ENCODE measurements at places on chromosomes 3 and 15. TPM values are rescaled to one million over a fixed set of nuclear protein-coding genes. Genes with fewer than 3 reads are reported as not detected.

DNA sequence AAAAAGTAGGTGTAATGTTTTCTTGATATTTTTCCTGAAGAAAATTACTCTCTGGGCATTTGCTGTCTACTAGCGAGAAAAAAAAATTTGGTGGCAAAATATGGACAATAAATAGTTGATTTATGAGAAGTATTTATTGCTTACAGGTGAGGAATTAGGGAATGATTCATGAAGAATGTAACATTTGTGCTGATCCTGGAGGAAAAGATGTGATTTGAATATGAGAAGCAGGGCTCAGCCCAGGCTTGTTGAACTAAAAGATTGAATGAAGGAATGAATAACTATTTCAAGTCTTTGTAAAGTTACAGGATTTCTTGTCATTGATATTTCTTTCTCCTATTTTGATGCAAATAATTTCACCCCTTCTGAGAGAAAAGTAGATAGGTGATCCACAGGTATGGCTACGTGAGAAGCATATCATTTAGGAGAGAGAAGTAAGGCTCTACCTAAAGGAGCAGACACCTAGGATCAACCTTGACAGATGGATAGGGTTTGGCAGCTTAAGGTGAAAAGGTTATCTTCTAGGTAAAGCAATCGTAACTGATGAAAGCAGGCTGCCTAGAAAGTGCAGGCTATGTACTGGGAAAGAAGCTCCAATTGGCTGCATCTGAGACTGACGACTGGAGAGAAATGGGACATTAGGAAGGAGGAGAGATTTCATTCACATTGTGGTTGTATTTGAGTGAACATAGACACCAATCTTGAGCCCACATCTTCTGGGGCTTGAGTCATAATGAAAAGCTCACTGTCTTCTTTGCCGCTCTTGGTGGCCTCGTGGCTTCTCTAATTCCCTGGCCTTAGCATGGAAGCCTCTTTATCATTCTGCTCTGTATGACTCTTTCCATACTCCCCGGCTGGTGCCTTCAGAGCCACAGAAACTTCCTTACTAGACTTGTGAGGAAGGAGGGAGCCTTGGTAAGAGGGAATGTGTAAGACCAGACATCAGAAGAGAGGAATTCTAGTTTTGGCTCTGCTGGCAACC is 106.5 kb downstream of the P3H2 start:
- no peaks in the 10 kb centered on the region for H3K27me3 ChIP-seq
- DNase-seq: no peak
- H3K4me3 ChIP-seq: no peak overlapping the region
- H3K27ac ChIP-seq: no peak overlapping the region
- H3K4me1 ChIP-seq: peaks cover 12% of the 10 kb centered on the region
- H3K36me3 ChIP-seq: no peaks in the 10 kb centered on the region

The GPR176 gene
- 5.6 TPM for total RNA-seq

GRCh38 chr15:54836052-54836795 is 360.5 kb downstream of the RSL24D1 start:
- no peaks in the 10 kb centered on the region for H3K36me3 ChIP-seq
- DNase-seq: no peak
- no peaks in the 10 kb centered on the region for H3K4me1 ChIP-seq
- H3K27ac ChIP-seq: no peak overlapping the region
- H3K4me3 ChIP-seq: no peak overlapping the region

DNA sequence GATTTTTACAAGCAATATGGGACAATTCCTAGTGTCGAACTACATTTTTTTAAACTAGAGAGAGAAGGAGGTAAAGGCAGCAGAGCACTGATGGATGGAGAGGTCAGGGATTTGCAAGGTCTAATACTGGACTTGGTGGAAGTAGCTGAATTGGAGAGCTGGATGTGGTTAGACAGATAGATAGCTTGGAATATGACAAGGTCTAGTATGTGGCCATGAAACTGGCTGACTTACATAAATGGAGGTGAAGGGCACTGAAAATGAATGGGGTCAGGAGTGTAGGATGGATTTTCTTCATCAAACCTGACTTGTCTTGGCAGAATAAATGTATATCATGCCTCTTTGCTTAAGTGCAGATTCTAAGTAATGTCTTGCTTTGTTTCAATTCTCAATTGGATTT is 10.1 kb upstream of the RTP4 start:
- H3K4me3 ChIP-seq: no peak overlapping the region
- no peaks in the 10 kb centered on the region for H3K36me3 ChIP-seq
- H3K4me1 ChIP-seq: no peaks in the 10 kb centered on the region

GRCh38 chr3:142896201-142896755 is 7.4 kb upstream of the PCOLCE2 start:
- H3K4me1 ChIP-seq: no peaks in the 10 kb centered on the region
- no peaks in the 10 kb centered on the region for H3K27me3 ChIP-seq
- no peaks in the 10 kb centered on the region for H3K36me3 ChIP-seq
- H3K4me3 ChIP-seq: no peak overlapping the region
- DNase-seq: peak; percentile 80
- no peak overlapping the region for H3K27ac ChIP-seq

The TAGLN3 gene
- 1.7 TPM for total RNA-seq

The INKA1 gene
- 3.3 TPM for total RNA-seq

GRCh38 chr3:8538223-8538622 is 36.6 kb downstream of the LMCD1 start:
- H3K4me3 ChIP-seq: no peak overlapping the region
- no peaks in the 10 kb centered on the region for H3K27me3 ChIP-seq
- H3K27ac ChIP-seq: no peak overlapping the region
- peaks cover 44% of the 10 kb centered on the region for H3K36me3 ChIP-seq

- no peaks in the 10 kb centered on the region for H3K36me3 ChIP-seq
- no peak overlapping the region for H3K27ac ChIP-seq
- H3K4me1 ChIP-seq: no peaks in the 10 kb centered on the region
- H3K4me3 ChIP-seq: no peak overlapping the region
- no peak for DNase-seq
Measured at GRCh38 chr15:74403991-74404563, 29.7 kb downstream of the SEMA7A start.

The CHRNA3 gene
- 2.9 TPM for total RNA-seq

The SLC6A1 gene
- 0.42 TPM for total RNA-seq

DNA sequence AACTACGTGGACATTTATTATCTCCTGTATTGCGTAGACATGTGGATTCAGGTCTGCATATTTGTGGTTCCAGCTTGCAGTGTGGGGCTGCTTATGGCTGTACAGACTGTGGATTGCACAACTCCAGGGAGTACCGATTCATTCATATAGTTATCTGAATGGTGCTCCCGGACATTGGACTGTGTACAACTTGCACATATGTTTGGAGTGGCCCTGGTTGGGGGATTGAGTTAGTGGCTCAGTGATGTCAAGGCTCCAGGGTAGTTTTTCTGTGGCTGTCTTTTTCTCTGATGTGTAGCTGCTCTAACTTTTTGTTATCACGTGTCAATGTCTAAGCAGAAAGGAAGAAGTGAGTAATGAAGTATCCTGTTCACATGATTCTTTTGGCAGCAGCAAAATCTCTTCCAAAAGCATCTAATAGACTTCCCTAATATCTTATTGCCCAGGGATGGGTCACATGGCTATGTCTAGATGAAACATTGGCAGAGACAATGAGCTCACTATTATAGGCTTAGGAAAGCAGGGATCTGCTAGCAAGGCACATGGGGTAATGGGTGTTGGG is 15.8 kb downstream of the ST3GAL6 start:
- no peak overlapping the region for H3K4me3 ChIP-seq
- no peak for DNase-seq
- peaks cover 23% of the 10 kb centered on the region for H3K4me1 ChIP-seq

The AMT gene
- 4.1 TPM for total RNA-seq

- H3K27me3 ChIP-seq: no peaks in the 10 kb centered on the region
- H3K4me3 ChIP-seq: no peak overlapping the region
- no peaks in the 10 kb centered on the region for H3K36me3 ChIP-seq
- no peak overlapping the region for H3K27ac ChIP-seq
- DNase-seq: no peak
Measured at GRCh38 chr15:70859998-70860397, 6.0 kb upstream of the LARP6 start.

DNA sequence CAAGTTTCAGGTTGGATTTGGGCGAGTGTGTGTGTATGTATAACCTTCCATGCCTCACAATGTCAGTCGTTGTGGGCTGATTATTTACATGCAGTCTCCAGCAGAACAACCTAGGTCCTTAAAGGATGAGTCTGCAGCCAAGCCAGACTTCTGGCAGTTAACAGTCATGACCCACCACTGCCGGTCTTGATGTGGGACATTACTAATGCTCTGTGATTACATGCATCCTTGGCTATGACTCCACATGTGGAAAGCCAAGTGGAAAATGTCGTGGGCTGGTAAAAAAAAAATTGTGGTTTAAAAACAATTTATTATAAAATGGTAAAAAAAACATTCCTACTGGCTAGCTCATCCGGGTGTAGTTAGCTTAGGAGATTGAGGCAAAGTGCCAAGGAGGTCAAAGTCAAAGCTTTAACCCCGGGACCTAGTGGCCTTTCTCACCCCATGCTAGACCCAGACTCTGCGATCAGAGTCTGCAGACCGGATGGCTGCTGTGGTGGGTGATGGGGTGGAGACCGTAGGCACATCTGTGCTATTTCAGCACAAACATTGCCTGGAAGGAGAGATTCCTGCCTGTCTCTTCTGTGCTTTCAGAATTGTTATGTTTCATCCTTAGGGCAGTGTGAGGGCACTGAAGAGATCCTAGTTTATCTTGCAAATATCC is 6.8 kb downstream of the RARRES1 start:
- H3K27ac ChIP-seq: peak overlapping the region; percentile 55
- DNase-seq: no peak
- peaks cover 42% of the 10 kb centered on the region for H3K4me1 ChIP-seq
- H3K27me3 ChIP-seq: no peaks in the 10 kb centered on the region
- H3K36me3 ChIP-seq: no peaks in the 10 kb centered on the region

GRCh38 chr15:58212909-58213526 is 74.8 kb downstream of the AQP9 start:
- DNase-seq: no peak
- no peaks in the 10 kb centered on the region for H3K27me3 ChIP-seq
- no peak overlapping the region for H3K27ac ChIP-seq
- peaks cover 3% of the 10 kb centered on the region for H3K4me1 ChIP-seq
- no peak overlapping the region for H3K4me3 ChIP-seq

DNA sequence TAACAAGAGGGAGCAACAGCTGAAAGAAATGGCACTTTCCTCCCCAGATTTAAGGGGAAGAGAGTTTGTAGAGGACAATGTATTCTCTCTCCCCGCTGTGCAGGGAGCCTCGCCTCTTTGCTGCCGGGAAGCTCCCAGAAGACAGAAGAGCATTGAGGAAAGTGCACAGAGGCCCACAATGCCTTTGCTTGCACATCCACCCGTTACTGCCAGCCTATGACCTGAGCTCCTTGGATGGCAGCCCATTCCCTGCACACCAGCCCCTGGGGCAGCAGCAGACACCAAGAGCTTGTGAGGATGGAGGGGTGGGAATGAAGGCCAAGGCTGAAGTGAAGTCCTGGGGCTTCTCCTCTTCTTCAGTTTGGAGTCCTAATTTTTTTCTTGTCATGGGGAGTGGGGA is 67.0 kb downstream of the CLDN11 start:
- H3K4me3 ChIP-seq: no peak overlapping the region
- H3K36me3 ChIP-seq: no peaks in the 10 kb centered on the region
- no peaks in the 10 kb centered on the region for H3K4me1 ChIP-seq
- H3K27ac ChIP-seq: no peak overlapping the region
- DNase-seq: no peak

DNA sequence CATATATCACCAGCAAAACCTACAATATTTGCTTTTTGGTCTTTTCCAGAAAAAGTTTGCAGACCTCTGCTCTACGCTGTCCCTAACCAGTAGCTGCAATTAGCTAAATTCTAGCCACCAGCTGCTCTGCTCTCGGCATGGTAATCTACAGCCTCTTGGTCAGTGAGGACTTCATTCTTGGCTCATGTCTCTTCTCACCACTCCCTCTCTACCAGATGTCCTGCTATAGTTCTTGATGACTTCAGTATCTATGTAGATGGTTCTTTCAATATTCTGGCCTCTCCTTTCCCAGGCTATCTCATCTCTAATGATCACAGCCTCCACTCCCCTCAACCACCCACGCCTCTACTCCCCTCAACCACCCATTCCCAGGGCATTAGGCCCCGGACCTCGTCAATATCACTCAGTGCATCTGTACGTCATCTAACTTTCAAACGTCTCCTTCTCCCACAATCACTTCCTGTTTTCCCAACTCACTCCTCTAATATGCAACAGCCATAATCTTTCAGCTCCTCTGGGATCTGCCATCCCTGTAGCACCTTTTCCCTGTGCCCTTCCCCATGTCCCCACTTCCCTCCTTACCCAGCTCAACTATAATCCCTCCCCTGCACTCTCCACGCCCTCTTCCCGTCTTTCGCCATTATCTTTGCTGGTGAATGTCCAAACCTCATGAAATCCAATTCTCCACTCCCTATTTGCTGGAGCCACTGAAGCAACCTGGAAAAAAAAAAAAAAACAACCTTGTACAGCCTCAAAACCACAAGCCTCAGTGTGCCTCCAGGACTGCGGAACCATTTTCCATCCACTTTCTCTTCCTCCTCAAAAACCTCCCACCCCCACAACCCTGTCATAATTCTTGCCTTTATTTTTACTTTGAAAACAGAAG is 429.4 kb upstream of the PROK2 start:
- H3K27me3 ChIP-seq: no peaks in the 10 kb centered on the region
- DNase-seq: no peak
- H3K27ac ChIP-seq: no peak overlapping the region
- no peaks in the 10 kb centered on the region for H3K36me3 ChIP-seq
- no peaks in the 10 kb centered on the region for H3K4me1 ChIP-seq

- no peak overlapping the region for H3K4me3 ChIP-seq
- no peak overlapping the region for H3K27ac ChIP-seq
- H3K4me1 ChIP-seq: peaks cover 9% of the 10 kb centered on the region
- H3K27me3 ChIP-seq: no peaks in the 10 kb centered on the region
- H3K36me3 ChIP-seq: no peaks in the 10 kb centered on the region
Measured at GRCh38 chr3:161409069-161409468, 37.8 kb upstream of the SPTSSB start.

The ZNF502 gene
- 5.2 TPM for total RNA-seq

- DNase-seq: no peak
- H3K36me3 ChIP-seq: no peaks in the 10 kb centered on the region
- H3K4me3 ChIP-seq: no peak overlapping the region
- H3K27ac ChIP-seq: no peak overlapping the region
- H3K27me3 ChIP-seq: no peaks in the 10 kb centered on the region
Measured at GRCh38 chr15:56361987-56362386, 3.2 kb upstream of the TEX9 start.

The ST8SIA2 gene
- total RNA-seq: 0.57 TPM

DNA sequence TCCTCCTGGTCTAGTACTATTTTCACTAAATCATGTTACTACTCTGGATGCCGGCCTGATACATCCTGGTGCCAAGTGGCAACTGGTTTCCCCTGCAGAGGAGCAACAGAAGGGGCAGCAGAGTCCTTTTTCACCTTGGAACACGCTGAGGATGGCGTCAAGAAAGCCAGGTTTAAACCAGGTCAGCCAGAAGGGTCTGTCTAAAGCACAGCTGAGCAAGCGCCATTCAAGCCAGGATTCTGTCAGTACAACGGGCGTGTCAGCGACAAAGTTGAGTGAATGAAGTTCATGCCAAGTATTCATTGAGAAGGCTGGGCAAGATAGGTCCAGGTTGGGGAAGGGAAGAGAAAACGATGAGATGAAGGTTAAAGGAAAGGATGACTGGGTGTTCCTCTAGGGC is 88.2 kb downstream of the FBN1 start:
- H3K36me3 ChIP-seq: no peaks in the 10 kb centered on the region
- no peak for DNase-seq
- no peak overlapping the region for H3K4me3 ChIP-seq

The CILP gene
- 119 TPM for total RNA-seq

Data from esophagus muscularis mucosa (tissue), 4 donors.